ENCODE measurements at places on chromosomes 4 and X.

DNA sequence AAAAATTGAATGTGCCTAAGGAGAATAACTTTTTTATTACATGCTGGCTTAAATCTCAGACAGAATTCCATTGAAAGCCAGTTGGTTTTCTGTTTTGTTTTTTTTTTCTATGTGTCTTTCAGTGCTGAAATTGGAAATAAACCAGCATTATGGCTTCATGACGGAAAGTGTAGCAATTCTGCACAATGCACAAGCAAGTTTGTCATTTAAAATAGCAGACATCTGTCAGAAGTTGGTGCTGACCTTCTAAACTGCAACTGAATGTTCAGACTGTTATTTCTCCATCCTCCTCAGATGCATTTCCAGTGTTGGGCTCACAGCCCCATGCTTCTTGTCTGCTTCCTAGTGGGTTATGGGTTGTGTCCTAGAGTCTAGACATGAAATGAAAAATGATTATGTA is 107.2 kb upstream of the LIMCH1 start:
- no peak for DNase-seq

- no peak for DNase-seq
Observed at GRCh38 chr4:25080571-25080970, 49.8 kb upstream of the LGI2 start.

- no peak for DNase-seq
Observed at GRCh38 chr4:107017443-107018343, 18.4 kb downstream of the DKK2 start.

DNA sequence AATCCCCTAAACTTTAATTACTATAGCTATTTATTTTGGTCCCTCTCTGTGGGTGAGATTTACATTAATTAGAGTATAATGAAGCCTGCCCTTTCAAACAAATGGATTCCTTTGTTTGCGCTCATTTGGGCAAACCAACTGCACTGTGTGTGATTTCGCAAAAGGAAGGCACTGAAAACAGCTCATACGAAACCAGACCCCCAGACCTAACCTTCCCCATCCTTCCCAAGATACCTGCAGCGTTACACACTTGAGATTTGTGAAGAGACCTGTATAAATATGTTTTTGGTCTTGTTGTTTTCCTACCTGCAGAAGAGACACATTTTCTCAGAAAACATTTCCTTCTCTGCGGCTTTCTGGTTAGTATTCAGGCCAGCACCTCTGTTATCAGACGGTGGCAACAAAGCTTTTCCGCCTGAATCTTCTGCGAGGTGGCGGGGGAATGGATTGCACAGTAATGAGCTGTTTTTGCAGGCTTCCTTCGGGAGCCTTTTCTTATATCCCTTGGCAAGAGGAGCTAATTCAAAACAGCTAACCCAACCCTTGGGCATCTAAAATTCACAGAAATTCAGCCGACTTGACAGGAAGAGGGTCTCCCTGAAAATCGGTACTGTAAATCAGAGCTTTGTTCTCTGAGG is 47.6 kb downstream of the CBLL2 start:
- DNase-seq: no peak

DNA sequence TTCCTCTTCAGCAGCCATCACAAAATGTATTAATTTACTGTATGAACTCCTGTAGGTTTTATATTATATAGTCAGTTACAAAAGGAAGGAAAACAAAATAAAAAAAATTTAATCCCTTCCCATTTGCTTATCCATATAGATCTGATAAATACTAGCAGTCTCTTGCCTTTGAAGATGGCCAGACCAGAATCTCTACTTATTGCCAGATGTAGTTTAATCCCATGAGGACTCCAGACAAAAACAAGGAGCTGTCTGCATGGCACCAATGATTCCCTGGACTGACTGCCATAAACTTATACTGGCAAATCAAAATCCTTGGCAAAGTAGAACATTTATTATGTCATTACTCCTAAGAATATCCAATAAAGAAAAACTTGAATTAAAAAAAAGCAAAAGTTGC is 223.3 kb upstream of the MAB21L2 start:
- DNase-seq: no peak

GRCh38 chrX:140360284-140360683 is 144.6 kb downstream of the SOX3 start:
- DNase-seq: no peak

- peak; percentile 2 for DNase-seq
Observed at GRCh38 chr4:7389719-7390118, 45.0 kb downstream of the PSAPL1 start.

DNA sequence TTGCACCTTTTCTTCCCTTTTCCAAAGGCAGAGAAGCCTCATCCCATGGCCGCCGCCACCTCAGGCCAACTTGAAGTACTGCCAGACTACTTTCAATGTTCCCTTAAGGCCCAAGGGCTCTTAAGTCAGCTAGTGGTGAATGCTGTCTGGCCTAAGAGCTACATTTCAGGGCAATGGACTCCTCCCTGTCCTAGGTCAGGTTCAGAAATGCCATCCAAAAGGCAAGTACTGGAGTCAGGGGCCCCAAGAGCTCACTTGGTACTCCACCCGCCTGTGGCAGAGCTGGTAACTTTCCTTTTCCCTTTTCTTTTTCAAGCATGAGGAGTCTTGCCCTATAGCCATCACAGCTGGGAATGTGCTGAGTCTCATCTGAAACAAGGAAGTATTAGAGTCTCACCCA is 327.1 kb downstream of the NAP1L3 start:
- DNase-seq: no peak

DNA sequence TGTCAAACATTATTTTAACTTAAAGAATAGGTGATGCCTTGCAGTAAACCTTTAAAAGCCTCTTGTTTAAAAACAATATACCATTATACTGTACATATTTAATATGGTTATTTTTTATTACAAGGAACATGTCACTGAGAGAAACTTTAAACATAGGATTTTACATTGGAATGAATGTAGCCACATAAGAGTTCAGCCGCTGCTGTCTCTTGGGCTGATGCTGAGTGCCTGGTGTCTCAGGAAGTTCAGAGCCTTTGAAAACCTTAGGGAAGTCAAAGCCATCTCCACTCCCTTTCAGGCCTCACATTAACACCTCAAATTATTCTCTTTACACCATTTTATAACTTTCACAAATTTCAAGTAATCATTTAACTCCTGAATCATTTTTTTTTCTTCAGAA is 93.5 kb upstream of the DKK2 start:
- no peak for DNase-seq

- DNase-seq: no peak
Observed at GRCh38 chrX:109393859-109394258, 88.0 kb downstream of the GUCY2F start.

GRCh38 chrX:3711331-3711917 is 2.0 kb downstream of the PRKX start:
- DNase-seq: peak; percentile 34

DNA sequence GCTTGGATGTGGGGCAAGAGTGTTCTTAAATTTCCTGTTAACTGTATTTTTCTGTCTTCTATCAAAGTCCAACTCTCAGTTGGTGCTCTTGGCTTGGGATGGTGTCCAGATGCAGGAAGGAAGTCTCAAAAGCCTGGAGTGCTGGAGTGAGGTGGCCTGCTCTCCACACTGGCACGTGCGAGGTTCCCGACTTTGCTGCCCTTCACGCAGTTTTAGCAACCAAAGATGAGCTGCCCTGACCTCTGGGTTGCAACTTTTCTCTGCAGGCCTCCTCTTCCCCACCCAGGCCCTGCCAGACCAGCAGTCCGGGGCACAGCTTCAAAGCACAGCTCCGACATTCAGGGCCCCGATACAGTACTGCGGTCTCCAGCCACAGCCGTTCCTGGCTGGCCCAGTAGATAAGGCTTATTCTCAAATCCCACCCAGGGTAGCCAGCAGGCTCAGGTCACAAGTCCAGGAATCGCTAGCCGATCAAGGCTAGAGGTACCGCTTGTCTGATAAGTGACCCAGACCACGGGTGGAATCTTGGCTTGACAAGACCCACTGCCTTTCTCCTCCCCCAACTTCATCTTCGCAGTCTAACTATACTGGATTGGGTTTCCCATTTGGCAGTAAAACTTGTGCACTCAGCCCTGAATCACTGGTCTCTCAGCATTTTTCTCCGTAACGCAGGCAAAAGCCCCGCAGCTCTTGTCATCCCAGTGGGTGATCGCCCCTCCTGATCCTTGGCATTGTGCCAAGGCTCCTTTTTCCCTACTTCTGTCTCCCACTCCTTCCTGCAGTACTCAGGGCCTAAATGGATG is 21.8 kb upstream of the JADE1 start:
- no peak for DNase-seq
